ENCODE measurements at places on chromosomes 12 and 14. TPM values are rescaled to one million over a fixed set of nuclear protein-coding genes. Genes with fewer than 3 reads are reported as not detected.

DNA sequence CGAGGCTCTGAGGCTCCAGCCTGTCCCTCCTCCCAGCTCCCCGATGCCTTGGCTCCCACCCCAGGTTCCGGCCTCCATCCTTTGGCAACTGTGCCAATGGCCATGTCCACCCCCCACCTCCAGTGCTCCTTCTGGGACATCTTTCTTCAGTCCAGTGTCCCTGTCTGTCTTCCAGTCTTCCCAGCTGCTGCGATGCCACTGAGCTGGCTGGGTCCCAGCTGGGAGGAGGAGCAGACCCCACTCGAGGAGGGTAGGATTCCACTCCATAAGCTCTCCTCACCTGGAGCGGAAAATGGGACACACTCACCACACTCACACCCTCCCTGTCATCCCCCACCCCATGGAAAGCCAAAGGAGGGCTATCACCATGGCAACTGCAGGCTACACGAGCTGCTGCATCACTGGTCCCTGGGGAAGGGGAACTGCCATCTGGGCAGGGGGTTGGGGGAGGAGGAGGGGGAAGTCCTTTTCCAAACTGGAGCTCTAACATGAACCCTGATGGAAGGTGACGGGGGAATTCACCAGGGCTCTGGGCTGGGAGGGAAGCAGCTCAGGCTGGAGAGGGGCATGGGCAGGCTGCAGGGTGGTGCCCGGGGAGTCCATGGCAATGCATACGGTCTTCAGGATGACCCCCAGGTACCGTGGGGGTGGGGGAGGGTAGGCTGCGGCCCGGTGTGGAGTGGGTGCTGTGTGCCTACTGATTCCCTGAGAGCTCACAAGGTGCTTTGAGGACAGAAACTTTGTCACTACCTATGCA, 94.3 kb downstream of the LRRC74A start:
- no peaks in the 10 kb centered on the region for H3K36me3 ChIP-seq
- no peak for DNase-seq
- peak overlapping the region; percentile 42 for H3K27ac ChIP-seq
- no peaks in the 10 kb centered on the region for H3K27me3 ChIP-seq
- peaks cover 42% of the 10 kb centered on the region for H3K4me1 ChIP-seq

GRCh38 chr14:22519877-22520685, 68.9 kb downstream of the DAD1 start:
- H3K4me3 ChIP-seq = peak overlapping the region; percentile 83
- H3K4me1 ChIP-seq = peaks cover 88% of the 10 kb centered on the region
- no peak for DNase-seq
- peaks cover 97% of the 10 kb centered on the region for H3K36me3 ChIP-seq
- no peaks in the 10 kb centered on the region for H3K27me3 ChIP-seq
- H3K27ac ChIP-seq = peak overlapping the region; percentile 99

DNA sequence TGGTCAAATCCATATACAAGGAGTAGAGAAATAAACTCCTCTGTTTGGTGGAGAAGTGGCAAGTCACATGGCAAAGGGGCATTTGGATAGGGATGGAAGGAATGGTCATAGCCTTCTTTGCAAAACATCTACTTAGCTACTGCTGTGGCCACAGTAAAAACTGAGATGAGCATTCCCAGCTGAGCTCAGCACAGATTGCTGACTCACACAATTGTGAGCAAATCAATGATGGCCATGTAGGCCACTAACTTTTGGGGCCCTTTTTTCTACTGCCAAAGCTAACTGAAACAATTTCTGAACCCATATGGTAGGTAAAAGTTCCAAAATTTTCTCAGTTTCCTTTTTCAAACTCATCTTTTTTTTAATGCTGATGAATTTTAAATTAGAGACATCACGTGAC, 31.6 kb downstream of the DUSP6 start:
- H3K4me3 ChIP-seq = no peak overlapping the region
- H3K4me1 ChIP-seq = peaks cover 13% of the 10 kb centered on the region
- no peaks in the 10 kb centered on the region for H3K36me3 ChIP-seq
- no peak overlapping the region for H3K27ac ChIP-seq
- no peaks in the 10 kb centered on the region for H3K27me3 ChIP-seq

GPR33 gene
- not detected for total RNA-seq

CIROP gene
- not detected for total RNA-seq
